MM.1S (cell line): ENCODE measurements at places on chromosomes 16 and 17.

DNA sequence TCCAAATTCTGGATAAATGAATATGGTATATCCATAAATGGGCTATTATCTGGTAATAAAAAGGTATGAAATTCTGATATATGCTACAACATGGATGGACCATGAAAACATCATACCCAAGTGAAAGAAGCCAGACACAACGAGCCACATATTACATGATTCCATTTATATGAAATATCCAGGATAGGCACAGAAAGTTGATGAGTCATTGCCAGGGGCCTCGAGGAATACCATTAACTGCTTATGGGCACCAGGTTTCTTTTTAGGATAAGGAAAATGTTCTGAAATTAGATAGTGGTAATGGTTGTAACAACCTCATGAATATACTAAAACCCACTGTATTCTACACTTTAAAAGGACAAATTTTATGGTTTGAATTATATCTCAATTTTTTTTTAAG lies 123.2 kb downstream of the PITPNC1 start:
- no peak for DNase-seq

GRCh38 chr17:73359352-73359751 lies 47.6 kb upstream of the CDC42EP4 start:
- DNase-seq = no peak

DNA sequence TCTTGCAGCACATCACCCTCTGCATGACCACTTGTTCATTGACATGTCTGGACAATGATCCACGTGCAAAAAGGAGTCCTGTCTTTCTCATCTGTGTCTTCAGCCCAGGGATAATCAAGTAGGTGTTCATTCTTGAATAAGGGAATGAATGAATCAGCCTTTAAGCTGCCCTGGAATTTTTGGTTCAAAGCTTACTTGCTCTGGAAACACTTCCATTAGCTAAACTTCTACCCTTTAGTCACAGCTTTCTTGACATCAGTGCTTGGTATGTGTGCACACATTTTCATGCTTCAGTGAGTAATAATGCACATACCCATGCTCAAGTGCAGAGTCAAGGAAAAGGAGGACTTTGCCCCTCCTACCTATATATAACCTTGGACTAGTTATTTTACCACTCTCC lies 103.0 kb upstream of the CDH13 start:
- no peak for DNase-seq

DNA sequence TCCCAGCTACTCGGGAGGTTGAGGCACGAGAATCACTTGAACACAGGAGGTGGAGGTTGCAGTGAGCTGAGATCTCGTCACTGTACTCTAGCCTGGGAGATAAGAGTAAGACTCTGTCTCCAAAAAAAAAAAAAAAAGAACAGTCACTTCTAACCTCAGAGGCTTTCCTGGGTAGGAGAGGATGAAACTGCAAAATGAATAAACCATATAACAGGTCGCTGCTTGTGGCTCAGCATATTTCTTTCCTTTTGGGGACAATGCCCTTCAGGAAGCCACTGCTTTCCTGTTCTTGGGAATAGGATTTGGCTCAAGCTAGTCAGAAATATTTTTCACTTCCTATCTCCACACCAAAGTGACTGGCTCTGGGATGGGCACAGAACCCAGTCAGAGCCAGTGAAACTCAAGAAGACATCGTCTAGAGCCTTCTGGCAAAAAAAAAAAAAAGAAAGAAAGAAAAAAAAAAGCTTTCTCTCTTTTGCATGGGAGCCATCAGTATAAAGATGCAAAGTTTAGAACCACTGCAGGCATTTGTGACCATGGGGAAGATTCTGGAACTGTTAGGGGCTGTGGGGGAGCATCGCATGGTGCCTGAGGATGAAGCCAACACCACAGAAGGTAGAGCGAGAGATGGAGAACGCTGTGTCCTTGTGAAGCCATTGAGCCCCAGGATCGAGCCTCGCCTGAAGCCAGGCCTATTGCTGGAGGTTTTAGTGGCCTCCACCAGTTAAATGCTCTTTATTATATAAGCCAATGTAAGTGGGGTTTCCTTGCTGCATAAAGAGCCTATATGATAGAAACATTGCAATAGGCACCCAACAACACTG lies 71.8 kb upstream of the MRTFB start:
- no peak for DNase-seq

- DNase-seq = no peak
These were observed 38.3 kb upstream of the CRHR1 start for GRCh38 chr17:45745601-45746494.

GRCh38 chr16:760545-761343 lies at the start of gene MSLN:
Gene MSLN, plus strand, starts transcription at chr16:760734. Its CDS starts 1,947 bp downstream, at chr16:762681.
- DNase-seq = no peak

- no peak for DNase-seq
These were observed 11.1 kb downstream of the GRB2 start for GRCh38 chr17:75394332-75394918.

- DNase-seq = no peak
These were observed 157.9 kb downstream of the PITPNC1 start for GRCh38 chr17:67534941-67535340.

GRCh38 chr16:30380803-30381208 lies 1.6 kb downstream of the SEPTIN1 start:
- no peak for DNase-seq

DNA sequence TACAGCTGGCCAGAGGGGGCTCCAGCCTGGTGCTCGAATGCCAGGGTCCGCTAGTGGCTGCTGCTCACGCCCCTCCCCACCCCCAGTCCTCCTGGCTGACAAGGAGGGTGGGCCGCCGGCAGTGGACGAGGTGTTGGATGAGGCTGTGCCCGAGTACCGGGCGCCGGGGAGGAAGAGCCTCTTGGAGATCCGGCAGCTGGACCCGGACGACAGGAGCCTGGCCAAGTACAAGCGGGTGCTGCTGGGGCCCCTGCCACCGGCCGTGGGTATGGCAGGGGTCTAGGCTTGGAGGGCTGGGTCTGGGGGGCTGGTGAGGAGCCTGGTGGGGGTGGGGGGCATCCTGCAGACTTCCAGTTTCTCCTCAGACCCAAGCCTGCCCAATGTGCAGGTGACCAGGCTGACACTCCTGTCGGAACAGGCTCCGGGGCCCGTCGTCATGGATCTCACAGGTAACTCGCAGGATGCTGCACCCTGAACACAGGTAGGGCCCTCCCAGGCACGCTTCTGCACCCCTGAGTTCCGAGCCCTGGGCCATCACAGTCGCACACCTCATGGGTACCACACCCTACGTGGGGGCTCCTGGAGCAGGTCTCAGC lies 1.2 kb upstream of the PDIA2 start:
- DNase-seq = no peak

DNA sequence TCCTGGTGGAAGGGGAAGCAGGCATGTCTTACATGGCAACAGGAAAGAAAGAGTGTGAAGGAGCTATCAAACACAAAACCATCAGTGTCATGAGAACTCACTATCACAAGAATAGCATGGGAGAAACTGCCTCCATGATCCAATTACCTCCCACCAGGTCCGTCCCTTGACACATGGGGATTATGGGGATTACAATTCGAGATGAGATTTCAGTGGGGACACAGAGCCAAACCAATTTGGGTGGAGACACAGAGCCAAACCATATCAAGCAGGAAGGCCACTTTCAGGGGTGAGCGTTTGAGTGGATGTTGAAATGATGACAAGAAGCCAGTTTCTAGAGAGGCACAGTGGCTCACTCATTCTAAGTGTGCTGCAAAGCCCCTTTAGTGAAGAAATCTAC lies 143.8 kb downstream of the CPPED1 start:
- DNase-seq = no peak

- no peak for DNase-seq
These were observed 157.5 kb downstream of the BANP start for GRCh38 chr16:88108762-88109161.

DNA sequence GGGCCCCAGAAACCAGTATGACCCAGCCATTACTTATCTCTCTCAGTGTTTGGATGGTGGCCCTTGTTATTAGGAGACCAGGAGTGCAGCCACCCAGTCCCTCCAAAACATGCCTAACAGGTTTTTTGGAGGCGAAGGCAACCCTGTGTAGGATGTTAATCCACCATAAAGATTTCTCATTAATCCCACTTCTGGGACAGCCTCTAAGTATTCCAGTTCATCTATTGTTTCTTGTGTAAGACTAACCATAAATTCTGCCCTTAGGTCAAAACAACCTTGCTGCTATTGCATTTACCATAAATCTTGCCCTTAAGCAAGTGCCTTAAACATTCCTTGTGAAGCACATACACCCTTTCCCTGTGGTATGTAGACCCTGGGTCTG lies 21.5 kb upstream of the OR1F1 start:
- no peak for DNase-seq

GRCh38 chr17:66437476-66438026 lies 135.1 kb downstream of the PRKCA start:
- peak; percentile 35 for DNase-seq

GRCh38 chr17:61384692-61385576 lies 14.7 kb upstream of the TBX2 start:
- DNase-seq = no peak

GRCh38 chr17:58375811-58376210 lies 23.8 kb upstream of the SUPT4H1 start:
- no peak for DNase-seq

DNA sequence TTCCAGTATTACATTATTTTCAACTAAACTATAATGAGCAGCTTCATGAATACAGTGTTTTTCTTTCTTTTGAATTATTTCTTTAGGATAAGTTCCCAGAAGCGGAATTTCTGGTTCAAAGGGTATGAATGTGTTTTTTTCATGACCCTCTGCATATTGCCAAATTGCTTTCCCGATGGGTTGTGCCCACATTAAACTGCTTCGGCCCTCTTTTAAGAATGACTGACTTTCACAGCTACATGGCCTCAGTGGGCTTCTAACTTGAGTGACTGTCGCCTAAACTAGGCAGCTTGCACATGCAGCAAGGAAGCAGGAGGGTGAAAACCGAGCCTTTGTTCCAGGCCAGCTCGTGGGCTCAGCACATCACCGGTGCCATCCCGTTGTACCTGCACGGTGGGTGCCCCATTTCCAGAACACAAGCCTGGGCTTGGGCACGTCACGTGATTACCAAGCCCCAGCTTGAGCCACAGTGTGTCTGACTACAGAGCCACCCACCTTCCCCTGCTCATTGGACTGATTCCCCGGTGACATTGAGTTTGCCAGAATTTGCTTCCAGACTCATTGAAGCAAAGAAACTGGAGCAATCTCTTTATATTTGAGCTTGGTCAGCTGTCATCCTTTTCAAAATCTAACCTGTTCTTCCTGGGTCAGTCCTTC lies 112.8 kb downstream of the CLEC16A start:
- DNase-seq = no peak

DNA sequence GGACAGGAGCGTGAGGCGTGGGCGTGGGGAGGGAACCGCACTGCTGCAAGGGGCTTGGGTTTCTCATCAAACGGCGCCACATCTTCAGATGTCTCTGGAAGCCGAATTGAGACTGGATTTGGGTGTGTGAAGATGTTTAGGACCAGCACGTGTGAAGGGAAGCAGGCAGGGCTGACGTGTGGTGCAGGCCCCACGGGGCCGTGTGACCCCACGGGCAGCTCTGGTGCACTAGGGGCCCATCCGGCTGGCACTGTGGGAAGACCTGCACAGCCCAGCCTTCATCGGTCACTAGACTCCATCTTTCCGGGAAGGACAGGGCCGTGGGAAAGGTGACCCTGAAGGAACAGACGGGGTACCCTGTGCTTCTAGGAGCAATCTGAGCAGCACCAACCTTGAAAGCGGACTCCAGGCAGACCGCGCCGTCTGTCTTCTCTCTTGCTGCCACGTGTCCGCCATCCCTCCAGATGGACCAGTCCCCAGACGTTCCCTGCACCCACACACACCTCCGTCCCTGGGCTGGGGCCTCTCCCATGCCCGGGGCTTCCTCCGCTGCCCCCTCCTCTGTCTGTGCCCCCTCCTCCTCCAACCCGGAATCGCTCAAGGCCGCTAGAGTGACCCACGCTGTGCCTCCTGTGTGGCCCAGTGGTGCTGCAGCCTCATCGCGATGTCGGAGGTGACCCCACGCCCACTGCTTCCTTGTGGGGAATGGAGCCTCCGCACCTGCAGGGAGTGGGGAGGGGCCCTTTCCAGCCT lies 23.4 kb upstream of the CBFA2T3 start:
- no peak for DNase-seq

- peak; percentile 81 for DNase-seq
These were observed 30.0 kb downstream of the TBCD start for GRCh38 chr17:82781894-82782274.

DNA sequence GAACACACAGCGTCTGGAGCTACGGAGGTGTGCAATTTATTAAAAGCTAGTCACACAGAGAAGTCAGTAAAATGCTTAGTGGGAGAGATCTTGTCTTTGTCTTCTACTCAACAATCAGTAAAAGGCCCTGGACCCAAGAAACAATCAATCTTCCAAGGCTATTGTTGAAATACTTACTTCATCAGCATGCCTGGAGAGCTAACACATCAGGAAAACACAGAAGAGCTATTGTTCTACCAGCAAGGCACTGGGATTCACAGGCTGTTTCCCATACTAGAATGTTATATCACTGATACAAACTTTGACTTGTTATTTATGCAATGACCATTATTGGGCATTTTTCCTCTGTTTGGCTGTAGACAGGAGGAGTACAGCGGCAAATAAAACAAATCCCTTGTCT lies 247.8 kb upstream of the ERCC4 start:
- no peak for DNase-seq

DNA sequence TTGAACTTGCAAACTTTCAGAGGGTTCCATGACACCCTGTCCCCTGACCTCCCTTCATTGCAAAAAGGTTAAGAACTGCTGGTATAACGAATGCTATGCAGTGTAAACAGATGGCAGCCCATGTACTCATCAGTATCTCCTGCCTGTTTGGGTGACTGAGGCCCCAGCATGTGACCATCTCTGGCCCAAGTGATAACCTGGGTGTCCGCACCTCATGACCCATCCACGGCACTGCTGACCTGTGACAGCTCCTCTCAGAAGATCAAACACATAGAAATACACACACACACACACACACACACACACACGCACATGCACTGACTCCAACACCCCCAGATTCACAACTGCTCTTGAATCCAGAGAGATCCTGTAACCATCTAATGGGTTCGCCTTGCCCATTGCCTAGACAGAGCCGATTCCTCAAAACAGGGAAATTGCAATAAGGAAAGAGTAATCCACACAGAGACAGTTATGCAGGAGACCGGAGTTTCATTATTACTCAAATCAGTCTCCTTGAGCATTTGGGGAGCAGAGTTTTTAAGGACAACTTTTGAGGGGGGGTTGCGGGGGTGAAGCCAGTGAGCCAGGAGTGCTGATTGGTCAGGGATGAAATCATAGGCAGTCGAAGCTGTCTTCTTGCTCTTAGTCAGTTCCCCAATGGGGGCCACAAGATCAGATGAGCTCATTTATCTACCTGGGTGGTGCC lies 11.3 kb upstream of the PHOSPHO1 start:
- DNase-seq = no peak

GRCh38 chr17:71636644-71637043 lies 484.2 kb upstream of the SOX9 start:
- no peak for DNase-seq

DNA sequence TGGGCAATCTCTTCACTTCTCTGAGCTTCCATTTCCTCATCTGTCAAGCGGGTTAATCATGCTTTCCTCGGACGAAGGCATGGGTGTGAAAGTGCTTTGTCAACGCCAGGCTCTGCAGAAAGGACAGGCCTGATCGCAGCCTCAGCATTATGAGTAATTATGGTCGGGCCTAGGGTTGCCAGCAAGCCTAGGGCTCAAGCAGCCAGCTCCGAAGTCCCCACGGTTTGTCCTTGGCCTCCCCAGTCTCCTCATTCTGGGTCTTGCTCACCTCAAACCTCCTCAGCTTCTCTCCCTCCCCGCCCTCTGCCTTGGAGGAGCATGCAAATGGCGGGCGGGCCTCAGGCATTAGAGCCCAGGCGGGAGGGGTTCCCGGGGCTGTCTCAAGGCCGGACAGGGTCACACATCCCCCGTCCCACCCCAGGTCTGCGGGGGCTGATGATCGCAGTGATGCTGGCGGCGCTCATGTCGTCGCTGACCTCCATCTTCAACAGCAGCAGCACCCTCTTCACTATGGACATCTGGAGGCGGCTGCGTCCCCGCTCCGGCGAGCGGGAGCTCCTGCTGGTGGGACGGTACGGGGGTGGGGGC lies 10.2 kb upstream of the FAM83G start:
- no peak for DNase-seq
